ENCODE measurements at places on chromosomes 13 and 19.

- no peak for DNase-seq
These were observed 30.7 kb upstream of the LPAR6 start for GRCh38 chr13:48443442-48444208.

DNA sequence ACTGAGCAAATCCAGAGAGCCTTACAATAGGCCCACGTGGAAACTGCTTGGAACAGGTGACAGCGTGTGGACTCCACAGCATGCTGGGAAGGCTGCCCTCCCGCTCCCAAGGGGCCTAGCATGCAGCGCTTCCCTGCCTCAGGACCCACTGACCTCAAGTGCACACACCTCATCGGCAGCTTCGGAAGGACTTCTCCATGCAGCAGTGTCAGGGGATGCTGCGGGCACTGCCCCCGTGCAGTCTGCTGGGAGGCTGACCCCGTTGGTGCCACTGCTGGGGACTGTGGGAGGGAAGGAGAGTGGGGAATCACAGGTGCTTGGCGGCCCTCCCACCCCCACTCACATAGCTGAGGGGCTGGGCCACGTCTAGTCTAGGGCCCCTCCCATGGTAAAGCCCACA lies 17.2 kb downstream of the CAPS start:
- DNase-seq, result no peak

DNA sequence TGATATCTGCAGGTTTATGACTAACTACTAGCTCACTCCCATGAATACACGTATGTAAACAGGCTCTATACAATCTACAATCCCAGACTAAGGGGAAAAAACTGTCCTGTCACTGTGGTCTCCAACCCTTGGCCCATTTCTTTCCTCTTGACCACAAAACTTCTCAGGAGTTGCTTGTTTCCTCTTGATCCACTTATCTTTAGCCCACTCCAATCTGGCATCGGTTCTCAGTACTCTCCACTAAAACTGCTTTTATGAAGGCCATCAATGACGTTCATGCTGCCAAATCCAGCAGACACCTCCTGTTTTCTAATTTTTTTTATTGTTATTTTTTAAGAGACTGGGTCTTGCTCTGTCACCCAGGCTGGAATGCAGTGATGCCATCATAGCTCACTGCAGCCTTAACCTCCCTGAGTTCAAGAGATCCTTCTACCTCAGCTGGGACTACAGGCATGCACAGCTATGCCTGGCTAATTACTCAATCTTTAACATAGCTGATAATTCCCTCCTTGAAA lies 31.9 kb upstream of the USPL1 start:
- DNase-seq, result no peak

GRCh38 chr13:46629811-46630413 lies 76.9 kb downstream of the LRCH1 start:
- no peak for DNase-seq

DNA sequence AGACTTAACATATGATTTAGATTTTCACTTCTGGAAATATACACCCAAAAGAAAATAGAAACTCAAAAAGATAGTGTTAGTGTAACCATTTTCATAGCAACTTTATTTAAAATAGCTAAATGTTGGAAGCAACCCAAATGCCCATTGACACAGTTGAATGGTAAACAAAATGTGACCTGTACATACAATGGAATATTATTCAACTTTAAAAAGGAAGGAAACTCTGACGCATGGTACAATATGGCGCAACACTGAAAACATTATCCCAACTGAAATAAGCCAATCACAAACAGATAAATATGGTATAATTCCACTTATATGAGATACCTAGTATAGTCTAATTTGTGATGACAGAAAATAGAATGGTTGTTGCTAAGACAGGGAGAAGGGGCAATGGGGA lies 1456.1 kb upstream of the MIR17HG start:
- DNase-seq, result no peak

DNA sequence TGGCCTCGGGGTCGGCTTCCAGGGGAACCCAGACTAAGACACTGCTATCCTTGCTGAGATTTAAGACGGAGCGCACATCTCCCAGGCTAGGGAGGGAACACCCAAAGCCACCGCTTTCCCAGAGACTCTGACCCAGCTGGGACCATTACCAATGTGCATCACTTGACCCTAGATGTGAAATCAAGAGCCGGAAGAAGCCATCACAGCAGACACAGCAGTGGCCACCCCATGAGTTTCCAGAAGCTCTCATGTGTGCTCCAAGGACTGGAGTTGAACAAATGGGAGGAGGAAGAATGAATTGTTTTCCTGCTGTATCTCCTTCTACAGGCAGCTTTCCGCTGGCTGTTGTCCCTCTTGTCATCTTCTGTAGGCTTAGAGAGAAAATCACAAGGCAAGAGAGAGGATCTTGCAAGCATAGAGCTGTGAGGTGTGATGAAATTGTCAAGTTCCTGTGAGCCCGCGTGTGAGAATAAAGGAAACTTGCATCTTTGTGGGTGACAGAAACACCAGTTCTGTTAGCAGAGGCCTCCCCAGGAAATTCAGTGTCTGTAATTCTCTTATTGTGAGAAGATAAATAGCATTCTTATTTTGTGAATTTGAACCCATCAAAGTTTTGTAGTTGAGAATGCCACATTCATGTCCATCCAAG lies 711.8 kb downstream of the UQCRFS1 start:
- DNase-seq, result no peak

- DNase-seq, result no peak
These were observed 190.9 kb downstream of the COL4A1 start for GRCh38 chr13:110116072-110116487.

DNA sequence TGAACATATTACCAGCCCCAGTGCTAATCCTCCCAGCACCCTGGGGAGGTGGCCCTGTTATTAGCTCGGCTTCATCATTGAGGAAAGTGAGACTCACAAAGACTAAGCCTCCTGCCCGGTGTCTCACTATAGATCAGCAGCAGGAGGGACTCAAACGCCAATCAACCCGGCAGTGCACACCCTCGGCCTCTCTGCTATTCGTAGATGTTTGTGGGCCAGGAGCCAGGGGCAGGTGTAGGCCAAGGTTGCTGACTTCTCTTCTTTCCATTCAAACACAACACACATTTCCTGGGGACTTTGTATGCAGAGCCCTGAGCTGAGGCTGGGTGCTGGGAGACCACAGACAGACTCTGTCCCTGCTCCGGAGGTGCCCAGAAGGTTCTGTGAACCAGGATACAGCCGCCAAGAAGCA lies 9.4 kb upstream of the SBK3 start:
- DNase-seq, result no peak

GRCh38 chr19:10820173-10820572 lies 15.8 kb downstream of the TMED1 start:
- DNase-seq, result no peak

GRCh38 chr19:41997121-41997850 lies 3.3 kb upstream of the ATP1A3 start:
- no peak for DNase-seq

DNA sequence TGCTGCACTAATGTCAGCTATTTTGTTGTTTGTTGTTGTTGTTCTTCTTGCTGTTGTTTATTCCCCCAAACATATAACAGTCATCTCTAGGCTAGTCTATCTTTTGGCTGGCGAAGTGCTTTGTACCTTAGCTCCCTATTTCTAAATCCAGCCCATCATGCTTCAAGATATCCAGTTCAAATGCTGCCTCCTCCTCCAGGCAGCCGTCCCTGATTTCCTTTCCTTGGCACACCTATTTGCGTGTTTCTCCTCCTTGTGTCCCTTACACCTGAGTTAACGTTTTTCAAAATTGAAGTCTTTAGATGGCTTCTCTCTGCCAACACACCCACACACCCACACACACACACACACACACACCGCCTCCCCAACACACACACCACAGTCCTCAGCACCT lies 25.5 kb downstream of the INSR start:
- no peak for DNase-seq

DNA sequence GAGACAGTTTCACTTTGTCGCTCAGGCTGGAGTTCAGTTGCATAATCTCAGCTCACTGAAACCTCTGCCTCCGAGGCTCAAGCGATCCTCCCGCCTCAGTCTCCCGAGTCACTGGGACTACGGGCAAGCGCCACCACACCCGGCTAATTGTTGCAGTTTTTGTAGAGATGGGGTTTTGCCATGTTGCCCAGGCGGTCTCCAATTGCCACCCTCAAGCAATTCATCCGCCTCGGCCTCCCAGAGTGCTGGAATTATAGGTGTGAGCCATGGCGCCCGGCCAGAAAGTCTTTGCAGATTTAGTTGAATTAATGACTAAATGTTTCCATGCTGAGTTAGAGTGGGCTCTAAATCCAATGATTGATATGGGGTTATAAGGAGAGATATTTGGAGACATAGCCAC lies 4.5 kb upstream of the CADM4 start:
- no peak for DNase-seq
